Stimulated activated CD4-positive, alpha-beta T cell treated with anti-CD3 and anti-CD28 coated beads, Interleukin-4, amount 100 ng/mL, for 48 hours (primary cell): ENCODE measurements at places on chromosomes 1 and 21.
A peak's percentile ranks its signal among the peaks of the same experiment; 100 is the strongest.

DNA sequence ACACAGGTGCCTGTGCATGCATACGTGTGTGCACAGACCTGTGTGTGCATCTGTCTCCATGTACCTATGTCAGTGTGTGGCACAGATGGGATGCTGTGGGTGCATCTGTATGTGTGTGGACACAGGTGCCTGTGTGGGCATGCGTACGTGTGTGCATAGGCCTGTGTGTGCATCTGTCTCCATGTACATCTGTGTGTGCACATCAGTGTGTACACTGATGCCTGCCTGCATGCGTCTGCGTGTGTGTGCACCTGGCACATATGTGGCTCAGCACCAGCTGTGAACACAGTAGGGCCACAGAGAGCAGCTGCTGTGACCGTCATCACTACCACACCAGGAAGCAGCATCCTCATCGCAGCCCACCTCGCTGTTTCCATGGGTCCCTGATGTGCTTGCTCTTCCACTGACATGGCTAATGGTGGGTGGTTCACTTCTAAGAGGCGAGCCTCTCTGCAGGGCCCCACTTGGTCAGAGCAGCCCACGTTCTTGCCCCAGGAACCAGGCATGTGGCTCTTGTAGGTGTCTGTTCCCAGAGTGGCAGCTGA is 9.6 kb upstream of the SPATC1L start:
- DNase-seq, result no peak

GRCh38 chr1:43239484-43239883 is 30.3 kb upstream of the TMEM125 start:
- DNase-seq, result no peak

DNA sequence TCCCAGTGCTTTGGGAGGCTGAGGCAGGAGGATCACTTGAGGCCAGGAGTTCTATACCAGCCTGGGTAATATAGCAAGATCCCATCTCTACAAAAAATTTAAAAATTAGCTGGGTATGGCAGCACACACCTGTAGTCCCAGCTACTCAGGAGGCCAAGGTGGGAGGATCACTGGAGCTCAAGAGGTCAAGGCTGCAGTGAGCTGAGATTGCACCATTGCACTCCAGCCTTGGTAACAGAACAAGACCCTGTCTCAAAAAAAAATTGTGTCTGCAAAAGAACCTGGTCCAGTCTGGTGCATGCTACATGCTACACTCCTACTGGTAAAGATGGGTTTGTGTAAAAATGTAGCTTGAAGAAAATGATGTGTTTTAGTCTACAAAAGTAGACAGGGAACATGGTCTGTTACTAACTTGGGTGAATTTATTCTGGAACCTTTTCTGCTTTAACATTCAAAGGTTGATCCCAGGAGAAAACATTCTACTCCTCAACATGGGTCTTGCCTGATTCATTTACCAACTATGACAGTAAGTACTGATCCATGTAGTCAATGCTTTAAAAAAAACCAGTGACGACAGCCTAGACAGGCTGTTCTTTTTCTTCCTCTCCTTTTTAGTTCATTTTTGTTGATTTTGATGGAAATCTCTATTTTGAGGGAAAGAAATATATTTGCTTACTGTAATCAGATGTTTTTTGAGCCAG is 32.7 kb upstream of the ENAH start:
- DNase-seq, result no peak

GRCh38 chr1:36304521-36304920 is 1.6 kb upstream of the SH3D21 start:
- DNase-seq, result no peak

- DNase-seq, result no peak
Observed at GRCh38 chr21:45969921-45970673, 11.5 kb upstream of the COL6A1 start.

GRCh38 chr1:48206371-48206770 is 16.1 kb upstream of the SLC5A9 start:
- DNase-seq, result no peak

DNA sequence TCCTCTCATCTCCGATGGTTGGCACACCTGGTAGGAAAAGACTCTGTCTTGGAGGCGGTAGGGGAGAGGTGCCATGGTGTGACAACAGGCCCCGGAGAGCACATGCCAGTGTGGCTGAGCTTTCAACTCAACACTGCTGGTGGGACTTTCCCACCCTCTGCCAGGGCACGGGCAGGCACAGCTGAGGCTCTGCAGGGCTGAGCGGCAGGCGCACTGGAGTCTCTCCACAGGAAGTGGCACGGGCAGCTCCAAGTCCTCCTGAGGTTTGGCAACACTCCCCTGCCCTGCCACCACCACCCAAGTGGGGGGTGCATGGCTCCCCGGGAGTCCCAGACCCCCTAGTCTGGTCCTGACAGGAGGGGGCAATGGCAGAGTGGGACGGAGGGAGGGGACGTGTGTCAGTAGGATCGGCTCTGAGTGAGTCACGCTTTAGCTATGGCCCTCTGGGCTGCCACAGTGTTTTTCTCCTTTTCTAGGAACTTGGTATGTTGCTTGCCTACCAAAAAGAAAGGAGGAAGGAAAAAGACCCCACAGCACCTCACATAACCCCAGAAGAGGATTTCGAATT is 27.3 kb upstream of the EVA1B start:
- DNase-seq, result peak; percentile 16

DNA sequence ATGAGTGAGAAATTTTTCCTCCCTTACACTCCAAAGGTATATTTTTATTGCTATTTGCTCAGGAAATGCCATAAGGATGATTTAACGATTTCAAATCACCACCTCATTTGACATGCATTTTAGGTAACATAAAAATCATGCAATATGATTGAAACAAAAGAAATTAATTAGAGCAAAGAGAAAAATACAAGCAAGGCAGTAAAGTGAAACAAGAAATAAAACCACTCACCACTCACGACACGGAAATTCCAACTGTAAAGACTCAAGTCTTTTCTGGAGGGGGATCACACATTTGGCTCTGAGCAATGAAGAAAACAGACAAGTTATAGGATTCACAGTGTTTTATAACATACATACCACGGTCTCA is 86.8 kb upstream of the ARHGAP29 start:
- no peak for DNase-seq

DNA sequence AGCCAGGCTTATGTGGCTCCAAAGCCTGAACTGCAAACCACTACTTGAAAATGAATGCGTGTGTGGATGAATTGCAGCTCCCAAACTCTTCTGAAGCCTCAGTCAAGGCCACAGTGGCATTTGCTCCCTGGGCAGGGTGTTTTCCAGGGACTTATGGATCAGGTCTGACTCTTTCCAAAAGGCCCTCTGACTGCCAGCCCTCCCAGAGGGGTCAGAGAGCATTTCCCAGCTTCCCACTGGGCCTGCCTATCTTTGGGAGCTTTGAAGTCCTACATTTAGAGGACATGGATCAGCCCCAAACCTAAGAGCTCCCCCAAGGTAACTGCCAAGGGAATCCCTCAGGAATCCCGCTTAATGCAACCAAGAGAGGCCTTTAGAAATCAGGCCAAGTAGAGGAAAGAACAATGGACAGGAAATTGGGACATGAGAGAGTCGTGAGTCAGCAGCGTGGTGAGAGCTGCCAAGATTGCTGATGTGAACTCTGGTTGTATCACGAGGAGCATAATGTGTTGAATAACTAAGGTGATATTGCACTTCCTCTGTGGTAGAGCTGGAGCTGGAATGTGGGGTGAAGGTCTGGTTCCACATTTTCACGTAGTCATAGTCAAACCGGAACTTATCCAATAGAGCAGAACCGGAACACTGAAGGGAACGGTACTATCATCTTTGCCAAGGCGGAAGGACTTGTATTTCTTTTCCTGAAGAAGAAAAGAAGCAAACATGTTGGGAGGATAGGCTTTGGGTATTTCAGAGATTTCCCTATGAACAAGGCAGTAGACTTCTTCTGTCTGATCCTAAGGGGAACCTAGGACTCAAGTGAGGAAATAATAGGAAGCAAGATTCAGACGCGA is 99.4 kb upstream of the JUN start:
- DNase-seq, result no peak
